Naive thymus-derived CD8-positive, alpha-beta T cell (primary cell): ENCODE measurements at places on chromosomes 7 and 10. TPM values are rescaled to one million over a fixed set of nuclear protein-coding genes. Genes with fewer than 3 reads are reported as not detected.

GBX1 gene
- total RNA-seq: not detected

WDR86 gene
- 0.85 TPM for total RNA-seq

HOXA5 gene
- not detected for total RNA-seq

RARRES2 gene
- total RNA-seq: 0.29 TPM
